NCI-H2081 treated with DMSO at 0.1 percent for 48 hours (cell line): ENCODE measurements at places on chromosomes 2 and 18.

GRCh38 chr2:16653083-16653375, 12.6 kb downstream of the CYRIA start:
- no peak for DNase-seq

DNA sequence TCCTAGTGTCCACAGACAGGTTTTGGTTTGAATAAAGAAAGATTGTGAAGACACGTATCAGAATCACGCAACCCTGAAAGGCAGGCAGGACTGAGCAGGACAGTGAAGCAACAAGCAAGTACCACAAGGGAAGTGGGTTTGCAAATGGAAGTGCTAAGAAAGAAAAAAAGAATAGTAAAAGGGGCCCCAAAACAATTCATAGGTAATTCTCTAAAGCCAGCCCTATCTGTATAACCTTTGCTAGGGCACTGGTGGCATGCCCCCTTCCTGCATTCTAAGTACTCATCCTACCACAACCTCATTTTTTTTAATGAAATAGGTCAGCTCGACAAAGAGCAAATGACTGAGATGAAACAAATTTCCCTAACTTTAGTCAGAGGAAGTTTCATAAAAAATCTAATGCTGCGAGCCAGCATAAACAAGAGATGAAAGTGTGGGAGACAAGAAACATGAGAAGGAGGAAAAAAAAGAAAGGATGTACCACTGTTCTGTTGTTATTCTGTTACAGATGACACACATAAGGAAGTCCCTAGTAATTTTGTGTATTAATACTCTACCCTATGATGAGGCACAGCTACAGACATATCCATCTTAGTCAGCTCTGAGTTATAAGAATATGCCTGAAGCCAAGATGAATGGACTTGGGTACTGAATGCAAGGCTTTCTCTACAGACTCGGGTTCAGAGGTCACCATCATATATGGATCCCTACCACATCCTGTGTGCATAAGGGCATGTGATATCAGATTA, 32.2 kb downstream of the IKZF2 start:
- no peak for DNase-seq

DNA sequence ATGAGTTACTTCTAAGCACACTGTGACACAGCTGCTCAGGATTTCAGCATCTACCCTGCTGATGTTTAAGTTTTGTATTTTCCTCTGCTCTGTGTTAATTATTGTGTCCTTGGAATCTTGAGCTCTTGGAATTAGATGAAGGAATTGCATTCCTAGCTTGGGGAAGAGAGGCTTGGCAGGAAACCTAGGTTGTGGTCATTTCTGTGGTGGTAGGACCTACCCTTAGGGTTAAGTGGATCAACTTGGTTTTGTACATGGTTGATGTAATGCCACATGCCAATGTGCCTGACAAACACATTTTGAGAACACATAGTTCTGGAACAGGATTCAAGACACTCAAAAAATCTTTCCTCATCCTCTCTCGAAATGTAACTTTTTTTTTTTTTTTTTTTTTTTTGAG, 264.5 kb upstream of the MEX3C start:
- DNase-seq, result no peak

DNA sequence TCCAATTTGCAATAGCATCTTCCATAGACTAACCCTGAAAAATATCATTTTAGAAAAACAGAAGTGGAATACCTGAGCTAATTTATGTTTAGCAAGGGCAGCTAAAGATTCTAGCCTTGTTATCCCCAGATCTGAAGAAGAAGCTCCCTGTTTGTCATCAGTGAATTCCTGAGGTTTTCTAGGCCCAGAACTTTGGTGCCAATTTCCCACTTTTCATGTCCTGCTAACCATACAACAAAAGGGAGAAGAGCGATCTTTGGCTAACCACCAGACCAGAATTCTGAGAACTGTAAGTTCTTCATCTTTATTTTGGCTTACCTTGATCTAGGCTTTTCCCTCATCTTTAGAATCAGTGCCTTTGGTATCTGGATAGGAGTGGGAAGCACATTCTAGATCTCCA, 51.3 kb upstream of the RASGRP3 start:
- DNase-seq, result no peak

GRCh38 chr2:82879803-82880202, 1579.3 kb downstream of the SUCLG1 start:
- DNase-seq, result no peak
